ENCODE measurements at places on chromosomes 4 and X.

DNA sequence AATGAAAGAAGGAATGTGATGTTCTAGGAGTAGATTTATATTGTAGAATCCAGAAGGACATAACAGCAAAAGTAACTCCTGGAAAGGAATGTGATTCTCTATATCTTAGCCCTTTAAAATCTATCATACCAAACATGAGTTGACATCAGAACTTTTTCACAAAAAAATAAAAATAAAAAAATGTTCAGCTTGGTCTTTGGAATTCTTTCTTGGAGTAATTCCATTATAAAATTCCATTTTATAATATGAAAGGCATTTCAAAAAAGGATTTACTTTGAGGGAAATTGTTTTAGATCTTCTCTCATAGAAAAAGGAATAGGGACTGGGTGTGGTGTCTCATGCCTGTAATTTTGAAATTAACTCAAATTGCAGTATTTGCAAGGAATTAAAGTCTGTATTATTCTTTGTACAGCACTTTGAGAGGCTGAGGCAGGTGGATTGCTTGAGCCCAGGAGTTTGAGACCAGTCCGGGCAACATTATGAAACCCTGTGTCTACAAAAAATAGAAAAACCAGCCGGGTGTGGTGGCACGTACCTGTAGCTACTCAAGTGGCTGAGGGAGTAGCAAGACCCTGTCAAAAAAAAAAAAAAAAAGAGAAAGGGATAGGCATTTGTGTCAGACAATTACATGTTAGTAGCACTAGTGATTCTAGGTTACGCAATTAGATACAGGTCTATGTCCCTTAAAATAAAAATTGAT, 134.9 kb downstream of the SLC4A4 start:
- DNase-seq, result no peak

DNA sequence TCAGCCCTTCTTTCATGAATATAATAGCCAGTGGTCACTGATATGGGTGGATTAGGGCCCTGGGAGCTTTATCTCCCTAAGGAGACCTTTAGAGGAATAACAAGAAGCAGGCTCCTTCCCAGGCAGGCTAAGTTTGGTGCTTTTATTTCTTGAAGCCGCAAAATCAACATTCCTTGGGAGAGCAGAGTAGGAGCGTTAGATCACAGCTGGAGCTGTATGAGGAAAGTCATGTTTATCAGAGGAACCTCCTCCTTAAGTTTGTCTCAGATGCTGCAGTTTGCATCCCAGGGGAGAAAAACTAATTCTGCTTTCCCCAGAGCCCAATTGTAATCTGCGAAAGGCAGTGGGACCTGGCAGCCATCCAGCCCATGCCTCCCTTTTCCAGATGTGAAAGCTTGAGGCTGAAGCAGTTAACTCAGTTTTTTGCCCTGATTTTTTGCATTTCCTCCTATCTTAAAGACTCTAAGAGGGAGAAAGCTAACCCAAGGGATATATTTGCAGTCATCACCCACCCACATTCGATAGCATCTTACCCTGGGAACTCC, 186.0 kb upstream of the FRMPD4 start:
- no peak for DNase-seq

GRCh38 chr4:55326629-55327028, 19.4 kb upstream of the SRD5A3 start:
- DNase-seq, result no peak

DNA sequence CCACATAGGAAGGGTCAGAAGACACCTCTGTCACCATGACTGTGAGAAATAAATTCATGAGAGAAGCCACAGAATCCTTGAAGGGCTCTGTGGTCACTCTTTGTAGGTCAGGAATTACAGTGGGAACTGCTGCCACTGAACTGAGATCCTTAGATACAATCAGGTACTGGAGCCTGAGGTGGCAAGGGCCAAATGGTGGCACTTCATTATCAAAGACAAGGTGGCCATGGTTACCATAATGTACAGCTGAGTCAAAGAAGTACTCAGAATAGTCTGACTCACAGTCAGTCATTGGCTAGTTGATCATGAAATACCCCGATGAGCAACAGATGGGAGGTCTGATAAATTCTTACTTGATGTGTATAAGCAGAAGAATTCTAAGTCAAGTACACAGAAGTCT, 131.9 kb downstream of the RTL3 start:
- peak; percentile 26 for DNase-seq

GRCh38 chrX:134743091-134743490, 84.8 kb upstream of the PLAC1 start:
- DNase-seq, result no peak

DNA sequence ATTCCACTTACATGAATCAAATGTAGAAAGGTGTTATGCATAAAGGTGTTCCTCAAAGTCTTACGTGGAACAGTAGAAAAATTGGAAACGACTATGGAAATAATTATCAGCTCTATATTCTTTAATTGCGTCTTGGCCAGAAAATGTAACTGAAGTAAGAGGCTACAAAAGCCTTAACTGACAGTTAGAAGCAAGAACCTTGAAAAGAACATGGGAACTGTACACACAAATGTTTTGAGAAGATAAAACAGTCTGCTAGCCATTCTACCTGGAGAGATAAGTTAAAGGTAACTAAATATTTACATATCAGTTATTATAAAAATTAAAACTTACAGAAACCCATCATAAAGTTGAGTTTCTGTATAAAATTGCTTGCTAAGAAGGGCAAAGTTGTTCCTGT, 172.0 kb upstream of the FTHL17 start:
- no peak for DNase-seq

GRCh38 chr4:55396308-55397125, 760 bp downstream of the TMEM165 start:
- peak; percentile 38 for DNase-seq

- no peak for DNase-seq
Measured at GRCh38 chr4:173195109-173195508, 26.5 kb downstream of the GALNT7 start.

- DNase-seq, result no peak
Measured at GRCh38 chrX:40224658-40225057, 126.9 kb upstream of the BCOR start.

GRCh38 chrX:20320461-20321159, 53.9 kb upstream of the RPS6KA3 start:
- DNase-seq, result peak; percentile 3

DNA sequence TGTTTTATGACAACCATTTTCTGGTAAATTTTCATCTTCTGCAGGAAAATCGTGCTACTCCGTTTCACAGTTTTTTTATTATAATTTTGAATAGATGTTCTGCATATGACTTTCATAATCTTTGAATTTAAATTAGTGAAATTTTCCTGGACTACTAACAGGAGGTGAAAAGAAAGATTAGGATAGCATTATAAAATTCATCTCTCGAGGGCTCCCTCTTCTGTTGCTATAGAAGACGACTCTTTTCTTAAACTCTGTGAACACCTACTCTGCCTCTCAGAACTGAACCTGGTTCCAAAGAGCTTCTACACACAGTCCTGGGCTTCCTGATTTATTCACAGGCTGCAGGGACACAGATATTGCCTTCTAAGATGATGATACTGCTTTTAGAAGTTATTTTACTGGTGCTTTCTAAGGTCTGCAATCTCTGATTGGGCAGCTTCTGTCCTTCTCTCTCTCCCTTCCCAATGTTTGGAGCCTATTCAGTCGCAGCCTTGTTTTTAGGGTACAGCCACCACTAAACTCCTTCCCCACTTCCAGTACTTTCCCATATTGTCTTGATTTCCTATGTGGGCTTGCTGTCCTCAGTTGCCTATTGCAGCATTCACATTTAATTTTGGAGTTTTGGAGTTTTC, 10.1 kb upstream of the SAP30 start:
- no peak for DNase-seq

- DNase-seq, result no peak
Measured at GRCh38 chr4:24743206-24743605, 52.2 kb upstream of the SOD3 start.

GRCh38 chr4:185387957-185388356, 7.8 kb downstream of the LRP2BP start:
- DNase-seq, result no peak

DNA sequence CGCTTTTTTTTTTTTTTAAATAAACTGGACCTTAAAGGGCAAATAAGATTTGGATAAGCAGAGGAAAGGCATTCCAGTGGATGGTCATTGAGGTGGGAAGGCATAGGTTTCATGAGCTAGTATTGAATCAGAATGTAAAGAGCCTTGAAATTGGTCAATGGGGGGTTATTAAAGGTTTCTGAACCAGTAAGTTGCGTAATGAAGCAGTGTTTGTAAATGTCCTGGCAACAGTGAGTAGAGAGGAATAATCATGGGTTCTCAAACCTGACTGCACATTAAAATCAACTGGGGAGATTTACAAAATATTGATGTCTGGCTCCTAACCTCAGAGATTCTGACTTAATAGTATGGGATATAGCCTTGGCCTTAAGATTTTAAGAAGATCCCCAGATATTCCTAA, 23.2 kb upstream of the AMOT start:
- DNase-seq, result no peak

DNA sequence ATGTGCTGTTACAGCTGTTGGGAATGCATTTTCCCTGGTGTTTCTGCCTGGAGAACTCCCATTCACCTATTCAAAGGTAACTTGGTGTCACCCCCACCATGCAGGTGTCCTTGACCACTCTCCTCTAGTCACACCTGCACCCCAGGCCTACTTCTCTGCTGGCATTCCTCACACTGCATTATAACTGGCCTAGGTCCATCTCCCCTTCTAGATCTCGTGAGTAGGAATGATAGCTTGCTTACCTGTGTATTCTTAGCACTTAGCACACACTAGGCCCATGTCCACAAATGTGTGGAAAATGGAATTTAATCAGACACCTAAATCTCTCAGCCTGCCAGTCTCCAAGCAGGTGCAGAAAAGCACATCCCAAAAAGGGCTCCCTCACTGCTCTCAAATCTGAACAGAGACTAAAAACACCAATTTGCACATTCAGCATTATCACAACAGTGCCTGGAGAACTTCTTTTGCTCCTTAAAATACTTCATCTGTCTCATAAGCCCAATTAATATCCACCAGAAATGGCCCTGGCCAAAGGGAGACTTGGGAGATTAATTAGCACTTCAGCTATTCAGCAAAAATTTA, 18.3 kb downstream of the SCD5 start:
- DNase-seq, result no peak

- no peak for DNase-seq
Measured at GRCh38 chr4:84626673-84627072, 43.7 kb downstream of the CDS1 start.

- DNase-seq, result no peak
Measured at GRCh38 chr4:145153904-145154298, 26.5 kb downstream of the OTUD4 start.

DNA sequence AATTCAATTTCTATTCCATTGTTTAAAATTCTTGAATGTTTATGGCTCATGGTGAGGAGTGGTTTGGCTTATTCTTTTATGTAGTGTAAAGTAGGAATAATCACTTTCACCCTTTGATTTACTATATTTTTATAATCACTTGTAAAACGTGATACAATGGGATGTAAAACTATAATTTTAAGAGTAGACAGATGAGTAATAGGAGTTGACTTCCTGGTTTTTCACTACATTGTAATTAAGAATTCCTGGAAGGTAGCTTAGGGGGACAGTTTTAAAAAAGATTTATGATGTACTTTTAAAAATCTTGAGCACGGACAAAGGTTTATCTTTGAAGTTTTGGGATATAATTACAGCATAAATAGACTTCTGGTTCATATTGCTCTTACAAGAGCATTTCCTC, 65.3 kb downstream of the PDGFC start:
- DNase-seq, result no peak

DNA sequence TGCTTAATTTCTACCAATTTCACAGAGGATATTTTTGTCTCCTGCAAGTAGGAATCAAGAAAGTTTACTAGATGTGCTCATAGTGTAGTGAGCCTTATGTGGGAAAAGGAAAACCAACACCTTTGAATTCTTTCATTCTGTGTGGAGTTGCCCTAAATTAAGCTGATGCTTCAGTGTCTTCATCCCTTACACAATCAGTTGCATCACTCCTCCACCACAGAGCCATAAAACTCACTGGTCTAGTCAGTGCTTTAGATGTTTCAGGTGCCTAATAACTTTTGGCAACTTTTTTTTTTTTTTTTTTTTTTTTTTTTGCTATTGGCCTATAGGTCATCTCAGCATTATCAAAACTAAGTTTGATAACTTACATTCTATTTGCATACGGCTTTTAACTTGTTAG, 41.5 kb downstream of the HHIP start:
- DNase-seq, result no peak

- no peak for DNase-seq
Measured at GRCh38 chr4:184479516-184479950, 5.2 kb upstream of the IRF2 start.

GRCh38 chr4:106929248-106929647, 106.9 kb downstream of the DKK2 start:
- no peak for DNase-seq

DNA sequence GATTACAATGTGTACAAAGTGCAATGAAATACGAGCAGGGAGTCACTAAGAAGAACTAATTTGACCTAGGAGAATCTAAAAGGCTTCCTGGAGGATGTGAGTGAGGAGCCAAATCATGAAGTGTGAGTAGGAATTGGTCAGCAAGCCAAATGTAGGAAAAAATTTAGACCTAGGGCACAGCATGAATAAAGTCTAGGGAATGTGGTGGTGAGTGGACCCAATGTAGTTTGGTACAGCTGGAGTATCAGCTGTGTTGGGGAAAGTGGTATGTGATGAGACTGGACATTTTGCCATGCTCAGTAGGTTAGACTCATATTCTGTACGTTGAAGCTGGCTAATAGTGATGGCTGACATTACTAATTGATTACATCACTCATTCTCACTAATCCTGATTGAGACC, 191.0 kb downstream of the AFF2 start:
- no peak for DNase-seq

- DNase-seq, result no peak
Measured at GRCh38 chr4:127748957-127749356, 18.8 kb downstream of the SLC25A31 start.

GRCh38 chr4:33054161-33054560, 2334.0 kb downstream of the PCDH7 start:
- DNase-seq, result no peak

DNA sequence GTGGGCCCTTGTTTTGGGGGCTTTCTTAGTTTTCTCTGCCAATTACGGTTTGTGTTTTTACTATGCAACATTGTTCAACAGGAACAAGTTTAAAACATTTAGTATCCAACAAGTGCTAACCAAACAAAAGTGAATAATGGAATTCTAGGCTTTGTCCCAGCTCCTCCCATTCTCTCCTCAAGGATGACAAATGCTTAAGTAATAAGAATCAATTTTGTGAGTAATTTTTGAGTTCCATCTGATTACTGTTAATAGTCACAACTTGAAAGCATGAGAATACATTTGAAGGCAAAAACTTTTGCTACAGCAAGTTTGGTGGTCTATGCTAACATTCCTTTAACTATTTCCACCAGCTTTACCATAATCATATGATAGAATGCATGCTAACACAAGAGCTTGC, 78.1 kb upstream of the HPGD start:
- no peak for DNase-seq

Measured in activated CD4-positive, alpha-beta T cell treated with anti-CD3 and anti-CD28 coated beads, Interleukin-2, amount 50 U/mL, for 48 hours (primary cell).